ENCODE measurements at places on chromosomes 11 and 22. TPM values are rescaled to one million over a fixed set of nuclear protein-coding genes. Genes with fewer than 3 reads are reported as not detected.

The SPON1 gene
- total RNA-seq = 0.14 TPM

The CYP2R1 gene
- total RNA-seq = 13.1 TPM

GRCh38 chr11:14110629-14111028 is 148.1 kb downstream of the SPON1 start:
- no peak for DNase-seq

- no peak for DNase-seq
These were observed at the start of gene SLC5A1 for GRCh38 chr22:32042924-32043323. TSS of gene SLC5A1 (plus strand) at chr22:32043261. CDS start at chr22:32043282, 21 bp downstream.

- no peak for DNase-seq
These were observed 9.0 kb upstream of the ZBTB44 start for GRCh38 chr11:130323452-130324450.

- no peak for DNase-seq
These were observed 22.3 kb upstream of the HTR3A start for GRCh38 chr11:113952588-113952987.

GRCh38 chr11:11396301-11397035 is 43.4 kb upstream of the CSNK2A3 start:
- no peak for DNase-seq

DNA sequence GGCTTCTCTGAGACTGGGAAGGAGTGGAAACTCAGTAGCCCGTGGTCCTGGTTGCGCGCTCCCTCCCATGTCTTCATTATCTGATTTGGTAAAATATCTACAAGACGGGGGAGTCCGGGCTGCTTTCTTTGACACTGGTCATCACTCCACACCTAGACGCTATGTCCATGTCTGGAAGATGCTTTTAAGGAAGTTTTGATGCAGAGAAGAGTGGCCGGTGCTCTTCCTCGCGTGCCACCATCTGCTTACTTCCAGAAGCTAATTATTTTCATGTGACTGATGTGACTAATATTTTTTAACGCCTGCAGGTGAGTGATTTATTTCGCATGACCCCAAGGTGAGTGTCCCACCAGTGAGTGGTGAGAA is 339 bp upstream of the TRIM21 start:
- no peak for DNase-seq

DNA sequence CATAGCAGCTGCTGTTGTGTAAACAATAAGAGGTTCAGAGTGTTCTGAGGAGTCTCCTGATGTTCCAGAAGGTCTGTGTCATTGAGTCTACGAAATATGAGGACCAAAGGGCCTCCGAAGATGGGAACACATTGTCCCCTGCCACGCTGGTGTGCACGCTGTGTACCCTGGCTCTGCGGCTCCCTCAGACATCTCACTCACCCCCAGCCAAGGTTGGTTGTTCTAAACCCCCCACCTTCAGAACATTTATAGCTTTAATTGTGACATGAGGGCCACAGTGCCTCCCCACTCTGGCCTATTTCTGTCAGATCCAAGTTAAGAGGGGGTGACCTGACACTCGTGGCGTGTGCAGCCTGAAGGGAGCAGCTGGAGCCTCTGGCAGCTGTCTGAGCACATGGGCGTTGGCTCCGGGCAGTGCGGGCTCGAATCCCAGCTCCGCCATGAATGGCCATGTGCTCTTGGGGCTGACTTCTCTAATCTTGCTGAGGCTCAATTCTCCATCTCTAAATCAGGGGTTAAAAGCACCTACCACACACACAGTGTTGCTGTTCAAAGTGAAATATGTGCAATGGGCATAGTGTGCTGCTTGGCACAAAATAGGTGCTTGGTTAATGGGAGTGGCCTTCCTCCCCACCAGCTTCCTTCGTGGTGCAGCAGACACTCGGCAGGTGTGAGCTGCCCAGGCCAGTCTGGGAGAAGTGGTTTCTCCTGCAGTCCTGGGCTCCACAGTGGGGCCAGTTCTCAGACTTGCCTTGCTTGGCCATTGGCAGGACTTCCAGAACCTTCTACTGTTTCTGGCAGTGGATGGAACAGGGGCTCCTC is 39.7 kb upstream of the MICAL2 start:
- no peak for DNase-seq

Data from activated CD4-positive, alpha-beta T cell treated with anti-CD3 and anti-CD28 coated beads, Interleukin-2, amount 10 ng/mL, durations not matched to agents 24 days and 14 days (primary cell).